ENCODE measurements at places on chromosomes 2 and 18. TPM values are rescaled to one million over a fixed set of nuclear protein-coding genes. Genes with fewer than 3 reads are reported as not detected.
A peak's percentile ranks its signal among the peaks of the same experiment; 100 is the strongest.

RAB31 gene
- polyA plus RNA-seq = 30.3 TPM

DNA sequence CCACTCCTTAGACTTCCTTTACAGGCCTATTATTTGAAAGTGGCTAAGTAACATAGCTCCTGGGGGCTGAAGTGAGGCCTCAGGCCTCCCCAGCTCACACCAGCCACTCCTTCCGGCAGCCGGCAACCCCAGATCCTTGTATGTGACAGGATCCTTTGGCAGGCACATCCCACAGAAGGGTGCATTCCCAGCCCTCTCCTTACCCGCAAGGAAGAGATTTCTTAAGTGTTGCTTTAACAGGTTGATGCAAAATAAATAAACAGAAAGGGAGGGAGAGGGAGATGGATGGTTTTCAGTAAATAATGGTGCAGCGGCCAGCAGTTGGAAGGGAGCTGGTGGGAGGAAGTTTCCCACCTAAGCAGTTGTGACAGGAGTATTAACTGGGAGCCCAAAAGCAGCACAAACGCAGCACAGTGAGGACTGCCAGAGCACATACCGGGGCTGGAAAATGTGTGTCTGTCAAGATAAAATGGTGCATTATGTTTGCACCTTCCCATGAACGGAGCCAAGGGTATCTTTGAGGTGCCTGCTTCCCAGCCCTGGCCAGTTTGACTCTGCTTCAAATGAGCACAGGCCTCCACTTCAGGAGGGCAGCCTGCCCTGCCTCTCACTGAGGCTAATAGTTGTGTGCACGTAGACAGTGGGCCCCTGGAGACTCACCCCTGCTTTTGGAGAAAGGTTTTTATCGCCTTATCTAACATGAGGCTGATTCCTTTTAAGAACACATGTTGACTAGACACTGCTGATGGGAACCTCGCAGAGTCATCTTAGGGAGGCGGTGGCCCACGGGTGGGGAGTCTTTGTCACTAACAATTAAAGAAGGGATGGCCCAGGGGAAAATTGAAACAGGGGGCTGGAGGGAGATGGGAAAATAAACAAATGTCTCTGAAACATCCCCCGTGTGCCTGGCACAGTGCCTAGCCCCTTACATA is 32.8 kb downstream of the NRP2 start:
- DNase-seq = no peak

GPR45 gene
- not detected for polyA plus RNA-seq

DNA sequence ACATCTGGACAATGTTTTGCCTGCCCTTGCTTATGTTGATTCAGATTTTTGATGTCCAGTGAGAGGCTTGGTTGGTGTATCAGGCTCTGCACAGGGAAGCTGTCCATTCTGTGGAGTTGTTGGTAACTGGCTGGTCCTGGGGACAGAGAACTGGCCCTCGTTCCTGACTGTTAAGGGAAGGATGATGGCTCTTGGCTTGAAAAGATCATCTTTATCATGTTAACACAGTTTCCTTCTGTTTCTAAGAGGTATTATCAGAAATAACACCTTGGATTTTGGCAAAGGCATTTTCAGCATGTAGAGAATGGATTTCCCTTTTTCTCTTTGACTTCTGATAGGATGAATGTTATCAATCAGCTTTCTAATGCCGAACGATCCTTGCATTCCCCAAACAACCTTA is 19.3 kb downstream of the STK25 start:
- DNase-seq = no peak

CAD gene
- 31.3 TPM for polyA plus RNA-seq

UGT1A1 gene
- polyA plus RNA-seq = 0.06 TPM

M1AP gene
- 0.22 TPM for polyA plus RNA-seq

DNA sequence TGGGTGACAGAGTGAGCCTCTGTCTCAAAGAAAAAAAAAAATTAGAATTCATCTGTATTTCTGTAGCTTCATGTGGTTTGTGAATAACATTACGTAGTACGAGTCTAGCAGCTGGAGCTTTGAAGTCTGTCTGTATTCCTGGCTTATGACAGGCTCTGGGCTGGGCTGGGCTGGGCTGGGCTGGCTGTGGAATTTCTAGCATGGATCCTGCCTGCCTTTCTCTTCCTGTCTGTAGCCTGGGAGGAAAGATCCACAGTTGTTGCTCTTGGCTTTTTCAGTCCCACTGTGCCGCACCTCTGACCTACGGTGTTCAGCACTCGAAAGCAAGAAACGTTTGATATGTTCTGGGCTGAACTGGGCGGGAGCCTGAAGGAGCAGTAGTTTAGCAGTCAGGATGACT is 55.4 kb downstream of the BOLA3 start:
- DNase-seq = no peak

DNA sequence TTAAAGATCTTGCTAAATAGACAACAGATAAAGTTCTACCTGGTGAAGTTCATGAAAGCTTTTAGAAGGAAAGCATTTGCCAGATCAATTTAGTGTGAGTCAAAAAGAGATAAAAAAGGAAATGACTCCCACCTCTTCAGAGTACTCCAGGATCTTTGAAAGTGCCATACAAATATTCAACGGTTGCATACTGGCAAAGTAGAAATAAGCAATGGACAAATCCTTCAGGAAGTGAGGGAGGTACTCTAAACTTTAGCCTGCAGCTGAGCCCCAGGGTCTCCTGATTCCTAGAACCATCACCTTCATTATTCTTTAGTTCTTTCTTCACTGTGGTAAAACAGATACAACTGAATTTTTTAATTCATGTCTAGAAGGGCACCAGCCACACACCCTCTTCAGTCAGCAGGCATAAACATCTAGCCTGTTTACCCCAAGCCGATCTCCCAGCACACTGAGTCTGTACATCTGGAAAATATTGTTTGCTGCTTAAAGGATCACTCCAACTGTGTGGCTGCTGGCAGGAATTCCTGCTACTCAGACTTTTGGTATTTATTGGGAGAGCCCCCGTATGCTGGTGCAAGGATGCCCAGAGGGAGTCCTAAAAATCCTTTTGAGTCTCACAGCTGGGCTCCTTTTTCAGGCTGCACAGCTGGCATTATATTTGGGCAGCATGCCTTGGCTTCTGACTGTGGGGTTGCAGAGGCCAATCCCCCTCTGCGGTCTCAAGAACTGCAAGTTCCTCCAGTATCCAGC is 72.3 kb upstream of the SESTD1 start:
- DNase-seq = peak; percentile 68

Measured in muscle of back (tissue), 13 donors.